ENCODE measurements at places on chromosomes 5 and 9.
A peak's percentile ranks its signal among the peaks of the same experiment; 100 is the strongest.

- DNase-seq = no peak
- no peak overlapping the region for H3K27ac ChIP-seq
- H3K36me3 ChIP-seq = no peaks in the 10 kb centered on the region
- H3K27me3 ChIP-seq = no peaks in the 10 kb centered on the region
- no peak overlapping the region for H3K4me3 ChIP-seq
Observed at GRCh38 chr5:64229163-64229774, 63.6 kb downstream of the RNF180 start.

GRCh38 chr5:166188501-166189325, 2102.7 kb upstream of the WWC1 start:
- no peak overlapping the region for H3K4me3 ChIP-seq
- no peaks in the 10 kb centered on the region for H3K36me3 ChIP-seq
- no peaks in the 10 kb centered on the region for H3K27me3 ChIP-seq
- no peak overlapping the region for H3K27ac ChIP-seq
- DNase-seq = no peak
- no peaks in the 10 kb centered on the region for H3K4me1 ChIP-seq

- peaks cover 18% of the 10 kb centered on the region for H3K4me1 ChIP-seq
- no peaks in the 10 kb centered on the region for H3K36me3 ChIP-seq
- peaks cover 10% of the 10 kb centered on the region for H3K27me3 ChIP-seq
- H3K27ac ChIP-seq = peak overlapping the region; percentile 52
Observed at GRCh38 chr9:129595903-129596540, 24.9 kb downstream of the C9orf50 start.

GRCh38 chr9:81849631-81850259, 78.5 kb upstream of the SPATA31D4 start:
- DNase-seq = no peak
- no peaks in the 10 kb centered on the region for H3K36me3 ChIP-seq
- H3K27me3 ChIP-seq = no peaks in the 10 kb centered on the region
- H3K4me3 ChIP-seq = no peak overlapping the region

- H3K27me3 ChIP-seq = no peaks in the 10 kb centered on the region
- no peak for DNase-seq
- no peak overlapping the region for H3K27ac ChIP-seq
Observed at GRCh38 chr9:134145262-134145661, 9.4 kb downstream of the WDR5 start.

GRCh38 chr5:171395042-171395441, 7.4 kb downstream of the NPM1 start:
- peaks cover 37% of the 10 kb centered on the region for H3K4me1 ChIP-seq
- H3K27ac ChIP-seq = no peak overlapping the region
- DNase-seq = no peak
- H3K4me3 ChIP-seq = no peak overlapping the region
- no peaks in the 10 kb centered on the region for H3K27me3 ChIP-seq
- H3K36me3 ChIP-seq = peaks cover 79% of the 10 kb centered on the region

DNA sequence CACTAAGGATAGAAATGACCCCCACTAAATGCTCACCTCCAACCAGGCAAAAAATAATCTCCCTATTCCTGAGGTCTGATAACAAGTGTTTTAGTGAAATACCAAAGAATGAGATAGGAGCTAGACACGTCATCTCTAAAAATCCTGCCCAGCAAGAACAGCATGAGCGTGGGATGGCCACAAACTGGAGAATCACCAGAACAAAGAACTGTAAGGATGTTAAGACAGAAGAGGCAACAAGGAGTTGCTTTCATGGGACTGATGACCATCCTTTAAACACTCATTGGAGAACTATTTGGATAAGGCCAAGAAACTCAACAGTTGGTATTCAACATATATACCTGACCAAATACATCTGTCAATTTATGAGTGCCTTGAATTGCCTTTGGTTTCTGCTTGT, 113.7 kb downstream of the RASEF start:
- H3K36me3 ChIP-seq = no peaks in the 10 kb centered on the region
- no peak overlapping the region for H3K27ac ChIP-seq
- no peaks in the 10 kb centered on the region for H3K27me3 ChIP-seq
- no peaks in the 10 kb centered on the region for H3K4me1 ChIP-seq
- no peak for DNase-seq
- no peak overlapping the region for H3K4me3 ChIP-seq

- H3K36me3 ChIP-seq = no peaks in the 10 kb centered on the region
- H3K27ac ChIP-seq = peak overlapping the region; percentile 13
- H3K4me3 ChIP-seq = no peak overlapping the region
- H3K4me1 ChIP-seq = peaks cover 7% of the 10 kb centered on the region
- no peaks in the 10 kb centered on the region for H3K27me3 ChIP-seq
- DNase-seq = no peak
Observed at GRCh38 chr5:149614034-149614907, 33.0 kb downstream of the ARHGEF37 start.

DNA sequence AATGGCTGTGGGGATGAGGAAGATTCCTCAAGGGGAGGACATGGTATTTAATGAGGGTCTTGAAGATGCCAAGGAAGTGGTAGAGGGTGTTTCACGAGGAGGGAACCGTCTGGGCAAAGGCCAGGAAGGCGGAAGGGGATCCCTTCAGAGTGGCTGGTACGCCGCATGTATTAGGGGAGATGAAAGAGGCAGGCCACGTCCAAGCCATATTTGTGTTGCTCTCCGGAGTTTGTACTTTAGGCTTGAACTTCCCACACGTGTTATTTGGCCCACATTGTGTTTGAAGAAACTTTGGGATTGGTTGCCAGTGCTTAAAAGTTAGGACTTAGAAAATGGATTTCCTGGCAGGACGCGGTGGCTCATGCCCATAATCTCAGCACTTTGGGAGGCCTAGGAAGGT, 1.2 kb downstream of the FXN start:
- no peak for DNase-seq
- no peaks in the 10 kb centered on the region for H3K27me3 ChIP-seq
- peaks cover 25% of the 10 kb centered on the region for H3K4me1 ChIP-seq
- H3K4me3 ChIP-seq = peak overlapping the region; percentile 95
- peak overlapping the region; percentile 87 for H3K27ac ChIP-seq

DNA sequence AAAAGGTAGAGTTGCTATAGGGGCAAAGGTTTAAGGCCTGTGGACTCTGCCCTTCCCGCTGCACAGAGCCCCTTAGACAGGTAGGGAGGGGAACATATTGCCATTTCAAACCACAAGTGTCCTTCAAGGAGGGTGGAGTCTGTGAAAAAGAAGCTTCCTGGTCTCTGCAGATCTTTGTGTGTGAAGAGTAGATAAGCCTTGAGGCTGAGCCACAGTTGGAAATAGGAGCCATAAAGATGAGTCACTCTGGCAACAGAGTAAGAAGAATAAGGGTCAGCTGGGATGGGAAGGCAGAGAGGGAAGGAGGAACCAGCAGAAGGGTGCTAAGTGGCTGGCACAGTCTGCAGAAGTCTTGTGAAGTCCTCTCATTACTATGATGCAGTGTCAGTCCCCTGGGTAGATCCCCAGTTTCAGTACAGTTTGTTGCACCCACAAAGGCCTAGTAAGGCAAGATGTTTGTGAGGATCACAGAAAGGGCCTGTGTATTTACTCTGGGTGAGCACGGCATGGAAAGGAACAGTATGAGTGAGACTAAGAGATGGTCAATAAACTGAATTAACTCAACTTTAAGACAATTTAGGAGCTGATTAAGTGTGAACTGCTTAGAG, 18.1 kb downstream of the GRXCR2 start:
- no peak overlapping the region for H3K4me3 ChIP-seq
- no peak overlapping the region for H3K27ac ChIP-seq
- no peaks in the 10 kb centered on the region for H3K36me3 ChIP-seq
- peaks cover 8% of the 10 kb centered on the region for H3K4me1 ChIP-seq
- H3K27me3 ChIP-seq = peaks cover 14% of the 10 kb centered on the region

DNA sequence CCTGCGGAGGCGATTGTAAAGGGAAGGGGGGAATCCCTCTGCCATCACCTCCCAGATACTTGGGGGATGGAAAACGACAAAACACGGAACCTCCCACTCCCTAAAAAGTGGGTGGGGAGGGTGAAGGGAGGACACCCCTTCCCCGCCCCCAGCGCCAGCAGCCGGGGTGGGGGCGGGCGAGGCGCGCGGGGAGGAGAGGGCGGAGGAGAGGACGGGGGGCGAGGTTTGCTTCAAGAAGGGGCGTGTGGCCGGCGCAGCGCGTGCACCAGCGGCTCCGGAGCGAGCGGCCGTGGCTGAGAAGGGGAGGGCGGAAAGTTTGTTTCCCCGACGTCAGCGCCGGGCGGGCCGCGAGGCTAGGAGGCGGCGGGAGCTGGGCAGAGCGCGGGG, at the start of gene PRRX2:
PRRX2 (plus strand) TSS at position 259 of the 387 bp plus-strand sequence. CDS start 221 bp downstream, outside the sequence.
- H3K4me1 ChIP-seq = peaks cover 5% of the 10 kb centered on the region
- H3K27ac ChIP-seq = no peak within 1 kb of the TSS
- H3K36me3 ChIP-seq = no peaks in the 10 kb centered on the region
- DNase-seq = peak; percentile 47
- H3K4me3 ChIP-seq = peak within 1 kb of the TSS; percentile 82

DNA sequence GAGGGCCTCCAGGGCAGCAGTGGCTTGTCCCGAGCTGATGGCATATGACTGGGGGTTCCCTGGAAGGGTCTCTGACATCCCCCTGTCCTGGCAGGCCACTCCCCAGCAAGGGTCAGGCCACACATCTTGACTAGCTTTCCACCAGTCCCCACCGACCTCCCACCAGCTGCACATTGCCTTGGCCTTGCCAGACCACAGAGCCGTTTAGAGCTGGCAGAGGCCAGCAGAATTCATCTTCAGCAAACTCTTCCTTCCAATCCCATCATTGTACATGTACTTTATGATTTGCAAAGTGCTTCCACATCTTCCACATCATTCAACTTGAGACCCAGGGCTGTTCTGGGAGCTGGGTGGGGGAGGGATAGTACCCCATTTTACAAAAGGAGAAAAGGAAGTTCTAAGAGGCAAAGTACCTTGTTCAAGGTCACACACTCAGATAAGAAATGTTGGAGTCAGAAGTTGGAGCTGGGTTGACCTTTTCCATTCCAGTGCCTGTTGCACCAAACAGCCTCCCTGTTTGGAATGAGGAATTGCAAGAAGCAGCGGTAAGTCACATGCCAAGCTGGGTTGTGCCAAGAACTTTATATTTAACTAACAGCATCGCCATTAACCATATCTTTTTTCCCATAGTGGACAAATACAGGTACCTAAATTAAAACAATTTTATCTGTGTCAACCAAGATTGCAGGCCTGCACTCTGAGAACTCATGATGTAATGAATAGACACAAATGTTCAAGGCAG, 25.8 kb upstream of the COL15A1 start:
- H3K4me3 ChIP-seq = no peak overlapping the region
- no peak overlapping the region for H3K27ac ChIP-seq
- peaks cover 13% of the 10 kb centered on the region for H3K27me3 ChIP-seq
- no peaks in the 10 kb centered on the region for H3K36me3 ChIP-seq

DNA sequence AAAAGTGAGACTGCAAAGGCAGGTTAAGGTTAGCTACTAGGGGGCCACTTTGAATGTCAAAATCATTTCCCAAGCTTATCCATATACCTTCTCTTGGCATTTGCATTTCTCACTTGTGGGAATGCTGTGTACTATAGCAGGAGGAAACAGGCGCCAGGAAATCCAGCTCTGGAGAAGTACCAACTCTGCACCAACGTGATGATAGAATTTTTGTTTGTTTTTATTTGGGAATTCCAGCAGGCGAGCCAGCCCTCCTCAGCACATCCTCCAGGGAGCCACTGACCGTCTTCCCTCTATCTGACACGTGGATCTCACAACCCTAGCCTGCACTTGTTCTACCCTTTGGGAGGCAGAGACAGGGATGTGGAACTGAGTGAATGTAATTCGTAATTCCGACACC, 318.0 kb downstream of the ACTL7B start:
- H3K27ac ChIP-seq = no peak overlapping the region
- no peaks in the 10 kb centered on the region for H3K36me3 ChIP-seq
- H3K27me3 ChIP-seq = no peaks in the 10 kb centered on the region
- no peaks in the 10 kb centered on the region for H3K4me1 ChIP-seq

GRCh38 chr5:157265714-157266285, at the start of gene CYFIP2:
TSS of gene CYFIP2 (plus strand) at chr5:157266123. CDS start at chr5:157285362, 19,239 bp downstream.
- H3K27ac ChIP-seq = peak within 1 kb of the TSS; percentile 96
- peaks cover 40% of the 10 kb centered on the region for H3K36me3 ChIP-seq
- peak within 1 kb of the TSS; percentile 91 for H3K4me3 ChIP-seq
- DNase-seq = peak; percentile 83

DNA sequence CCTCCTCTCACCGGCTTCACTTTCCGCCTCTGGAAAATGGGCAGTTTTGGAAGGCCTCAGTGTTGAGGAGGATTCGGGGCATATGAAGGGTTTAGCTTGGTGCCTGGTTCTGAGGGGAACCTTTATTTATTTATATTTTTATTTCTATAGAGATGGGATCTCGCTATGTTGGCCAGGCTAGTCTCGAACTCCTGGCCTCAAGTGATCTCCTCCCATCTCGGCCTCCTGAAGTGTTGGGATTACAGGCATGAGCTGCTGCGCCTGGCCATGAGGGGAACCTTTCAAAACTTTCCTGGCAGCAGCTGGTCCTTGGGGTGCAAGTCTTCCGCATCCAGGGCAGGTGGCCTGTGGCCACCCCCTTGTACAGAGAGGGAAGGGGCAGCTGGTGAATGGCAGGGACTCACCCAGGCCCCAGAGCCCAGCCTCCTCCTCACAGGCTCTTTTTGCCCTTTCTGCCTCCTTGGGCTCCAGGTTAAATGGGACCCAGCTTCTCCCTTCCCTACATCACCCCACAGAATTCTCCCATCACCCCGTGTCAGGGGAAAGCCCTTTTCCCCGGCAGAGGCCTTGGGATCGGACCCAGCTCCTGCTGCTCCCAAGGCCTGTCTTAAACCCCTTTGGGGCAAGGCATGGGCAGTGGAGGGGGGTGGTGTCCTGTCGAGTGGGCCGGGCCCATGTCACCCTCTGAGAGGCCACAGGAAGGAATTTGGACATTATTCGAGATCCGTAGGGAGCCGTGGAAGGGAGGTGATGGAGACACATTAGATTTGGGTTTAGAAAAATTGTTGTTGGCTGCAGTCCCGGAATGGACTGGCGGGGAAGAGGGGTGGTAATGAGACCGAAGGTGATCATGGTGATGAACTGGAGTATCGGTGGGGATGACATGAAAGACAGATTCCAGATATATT, 5.9 kb downstream of the NCS1 start:
- H3K36me3 ChIP-seq = no peaks in the 10 kb centered on the region
- no peak overlapping the region for H3K27ac ChIP-seq
- H3K4me1 ChIP-seq = no peaks in the 10 kb centered on the region

DNA sequence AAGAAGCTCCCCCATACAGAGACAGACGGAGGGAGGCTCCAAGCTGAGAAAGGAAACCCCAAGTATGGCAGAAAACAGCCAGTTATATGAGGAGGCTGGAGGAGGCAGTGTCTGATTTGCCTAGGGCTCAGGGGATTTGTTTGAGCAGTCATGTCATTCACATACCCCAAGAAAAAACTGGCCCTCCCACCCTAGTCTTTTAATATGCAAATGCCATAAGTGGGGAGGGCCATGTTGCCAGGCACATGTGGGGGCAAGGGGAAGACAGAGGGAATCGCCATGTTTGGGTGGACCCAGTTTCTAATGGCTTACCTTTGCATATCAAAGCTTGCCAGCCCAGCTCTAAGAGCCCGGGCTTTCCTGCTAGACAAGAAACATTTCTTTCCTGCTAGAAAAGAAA, 1163.8 kb downstream of the TAF11L14 start:
- H3K4me3 ChIP-seq = no peak overlapping the region
- H3K36me3 ChIP-seq = no peaks in the 10 kb centered on the region
- no peak for DNase-seq
- H3K4me1 ChIP-seq = no peaks in the 10 kb centered on the region
- no peak overlapping the region for H3K27ac ChIP-seq

GRCh38 chr5:176678584-176678983, 31.3 kb downstream of the TSPAN17 start:
- DNase-seq = no peak
- no peaks in the 10 kb centered on the region for H3K36me3 ChIP-seq
- no peak overlapping the region for H3K4me3 ChIP-seq
- H3K4me1 ChIP-seq = no peaks in the 10 kb centered on the region
- no peak overlapping the region for H3K27ac ChIP-seq

GRCh38 chr5:80116000-80116399, 80.9 kb downstream of the THBS4 start:
- no peak for DNase-seq
- H3K4me3 ChIP-seq = no peak overlapping the region

GRCh38 chr5:131545845-131546244, 89.2 kb downstream of the RAPGEF6 start:
- H3K27me3 ChIP-seq = no peaks in the 10 kb centered on the region
- H3K4me1 ChIP-seq = peaks cover 57% of the 10 kb centered on the region
